ENCODE measurements at places on chromosomes 6 and 20. TPM values are rescaled to one million over a fixed set of nuclear protein-coding genes. Genes with fewer than 3 reads are reported as not detected.

- DNase-seq, result no peak
Measured at GRCh38 chr6:14326774-14327173, 209.2 kb downstream of the CD83 start.

- no peak for DNase-seq
Measured at GRCh38 chr20:35369804-35370203, 42.0 kb downstream of the UQCC1 start.

DNA sequence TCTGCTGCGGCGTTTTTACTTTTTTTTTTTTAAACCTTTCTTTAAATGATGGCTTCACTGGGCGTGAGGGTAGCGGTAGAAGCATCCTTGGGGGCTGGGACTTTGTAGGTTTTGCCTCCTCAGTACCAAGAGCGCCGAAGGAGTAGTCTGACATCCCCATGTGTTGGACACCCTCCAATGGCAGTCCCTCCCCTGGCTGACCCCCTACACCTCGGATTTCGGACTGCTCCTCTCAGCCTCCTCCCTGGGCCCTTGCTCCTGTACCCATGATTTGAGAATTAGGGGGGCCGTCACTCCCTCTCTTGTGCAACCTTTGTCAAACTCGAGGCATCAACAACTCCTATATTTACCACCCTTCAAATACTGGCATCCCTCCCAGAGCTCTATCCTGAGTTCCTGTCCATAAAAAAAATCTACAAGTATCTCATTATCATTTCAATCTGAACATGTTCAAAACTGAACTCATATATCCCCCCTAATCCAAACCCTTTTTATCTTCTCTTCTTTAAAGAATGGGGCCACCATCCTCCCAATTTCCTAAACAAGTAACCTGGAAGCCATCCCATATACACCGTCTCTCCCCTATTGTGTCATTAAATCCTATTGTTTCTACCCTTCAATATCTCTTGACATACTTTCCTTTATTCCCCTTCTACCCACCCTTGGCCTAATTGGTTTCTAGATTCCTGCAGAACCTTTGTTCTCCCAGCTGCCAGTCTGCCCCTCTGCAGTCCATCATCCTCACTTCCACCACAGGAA, 1.2 kb upstream of the ARFGEF3 start:
- DNase-seq, result no peak

GRCh38 chr20:59184880-59185447, 21.3 kb downstream of the ZNF831 start:
- no peak for DNase-seq

DNA sequence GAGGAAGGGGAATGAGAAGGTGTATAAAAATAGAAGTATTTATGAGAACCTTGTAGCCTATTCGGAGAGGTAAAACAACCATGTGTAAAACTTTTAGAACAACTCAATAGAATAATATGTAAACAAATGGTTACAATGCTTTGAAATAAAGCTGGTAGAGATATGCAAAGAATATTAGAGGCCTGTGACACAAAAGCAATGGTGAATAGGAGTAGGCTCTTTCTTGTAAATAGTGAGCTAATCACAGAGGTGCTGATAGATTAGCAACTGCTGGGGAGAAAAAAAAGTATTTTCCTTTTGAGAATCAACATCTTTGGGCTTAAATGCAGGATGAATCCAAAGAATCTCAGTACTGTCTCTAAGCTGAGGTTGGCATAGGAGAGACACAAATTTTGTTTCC, 7.0 kb downstream of the TMEM200A start:
- no peak for DNase-seq

GRCh38 chr6:11232770-11233626, 530 bp upstream of the NEDD9 start:
- no peak for DNase-seq

GRCh38 chr20:51959066-51959542, 156.8 kb upstream of the SALL4 start:
- no peak for DNase-seq

- DNase-seq, result no peak
Measured at GRCh38 chr6:98639089-98639635, 195.2 kb upstream of the POU3F2 start.

- DNase-seq, result no peak
Measured at GRCh38 chr6:77183447-77183846, 279.8 kb downstream of the HTR1B start.

The AGER gene
- 0.39 TPM for total RNA-seq

The ADGRB3 gene
- total RNA-seq, result not detected

The SRF gene
- total RNA-seq, result 12.5 TPM

The CALHM6 gene
- total RNA-seq, result 1.0 TPM

The ZFAND3 gene
- total RNA-seq, result 11.7 TPM

All from dermis microvascular lymphatic vessel endothelial cell (primary cell).